CD4-positive, alpha-beta memory T cell (primary cell): ENCODE measurements at places on chromosomes 13 and 19.

DNA sequence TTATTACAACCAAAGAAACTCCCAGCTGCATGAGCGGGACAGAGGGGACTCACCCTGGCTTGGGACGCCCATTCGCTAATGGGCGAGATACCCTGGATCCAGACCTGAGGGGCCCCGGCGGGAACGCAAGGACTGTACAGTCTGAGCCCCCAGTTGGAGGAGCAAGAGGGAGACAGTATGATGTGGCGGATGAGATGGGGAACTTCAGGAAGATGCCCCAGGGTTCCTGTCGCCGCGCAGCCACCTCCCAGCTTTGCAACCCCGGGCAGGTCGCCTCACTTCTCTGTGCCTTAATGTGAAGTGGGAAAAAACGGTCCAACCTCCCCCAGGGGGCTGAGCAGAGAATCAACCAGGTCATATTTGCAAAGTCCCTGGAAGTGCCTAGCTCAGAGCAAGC, 2.5 kb downstream of the NPAS1 start:
- no peak for DNase-seq

DNA sequence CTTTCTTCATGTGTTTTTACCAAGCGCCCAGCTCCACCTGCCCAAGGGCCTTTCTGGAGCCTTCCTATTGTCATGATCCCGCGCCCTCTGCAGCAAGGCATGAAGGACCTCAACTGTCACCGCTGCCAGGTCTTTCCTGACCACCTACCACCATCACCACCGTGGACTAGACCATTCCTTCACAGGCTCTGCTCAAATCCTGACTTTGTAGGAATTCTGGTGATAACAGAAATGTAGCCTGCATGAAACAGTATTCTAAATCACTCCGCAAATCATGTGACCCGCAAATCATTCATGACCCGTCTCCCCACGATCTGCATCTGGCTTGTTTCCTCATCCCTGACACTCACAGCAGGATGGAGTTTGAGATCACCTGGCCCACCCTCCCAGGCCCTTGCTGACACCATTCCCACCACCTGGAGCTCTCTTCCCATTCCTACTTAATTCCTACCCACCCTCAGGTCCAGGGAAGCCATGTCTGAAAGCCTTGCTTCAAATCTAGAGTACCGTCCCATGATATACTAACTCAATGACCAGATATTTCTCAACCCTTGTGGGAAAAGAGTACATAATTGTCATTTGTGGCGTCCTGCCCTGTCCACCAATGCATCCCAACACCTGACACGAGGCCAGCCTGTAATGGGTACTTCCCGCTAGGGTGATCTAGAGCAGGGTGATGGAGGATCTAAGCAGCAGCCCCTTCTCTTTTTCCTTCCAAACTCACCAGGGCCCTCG, 1.3 kb downstream of the UBE2S start:
- no peak for DNase-seq

DNA sequence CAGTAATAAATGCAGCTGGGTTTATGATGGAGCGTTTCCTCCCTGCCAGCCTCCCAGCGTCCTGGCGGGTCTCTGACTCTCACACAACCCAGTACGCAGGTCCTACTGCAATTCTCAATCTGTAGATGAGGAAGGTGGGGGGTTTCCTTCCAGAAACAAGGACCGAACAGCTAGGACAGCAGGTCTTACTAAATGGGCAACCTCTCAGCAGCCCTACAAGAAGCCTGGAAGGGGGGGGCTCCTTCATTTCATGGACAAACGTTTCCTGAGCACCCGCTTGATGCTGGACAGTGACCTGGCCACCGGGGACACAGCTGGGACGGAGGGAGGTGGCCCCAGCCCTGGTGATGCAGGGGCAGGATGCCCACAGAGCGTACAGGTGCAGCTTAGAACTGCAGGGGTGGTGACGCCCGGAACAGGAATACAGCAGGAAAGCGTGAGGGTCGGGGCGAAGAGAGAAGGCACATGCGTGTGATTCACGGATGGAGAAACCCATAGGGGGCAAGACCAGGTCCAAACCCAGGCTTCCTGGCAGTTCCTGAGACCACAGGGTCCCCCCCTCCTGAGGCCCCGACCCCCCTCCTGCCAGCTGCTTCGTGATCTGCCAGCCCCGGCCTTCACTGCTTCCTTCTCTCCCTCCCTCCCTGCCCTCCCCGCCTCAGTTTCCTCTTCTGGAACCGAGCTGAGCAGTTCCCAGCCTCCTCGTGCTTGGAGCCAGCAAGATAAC, 732 bp upstream of the C2CD4C start:
- peak; percentile 11 for DNase-seq

DNA sequence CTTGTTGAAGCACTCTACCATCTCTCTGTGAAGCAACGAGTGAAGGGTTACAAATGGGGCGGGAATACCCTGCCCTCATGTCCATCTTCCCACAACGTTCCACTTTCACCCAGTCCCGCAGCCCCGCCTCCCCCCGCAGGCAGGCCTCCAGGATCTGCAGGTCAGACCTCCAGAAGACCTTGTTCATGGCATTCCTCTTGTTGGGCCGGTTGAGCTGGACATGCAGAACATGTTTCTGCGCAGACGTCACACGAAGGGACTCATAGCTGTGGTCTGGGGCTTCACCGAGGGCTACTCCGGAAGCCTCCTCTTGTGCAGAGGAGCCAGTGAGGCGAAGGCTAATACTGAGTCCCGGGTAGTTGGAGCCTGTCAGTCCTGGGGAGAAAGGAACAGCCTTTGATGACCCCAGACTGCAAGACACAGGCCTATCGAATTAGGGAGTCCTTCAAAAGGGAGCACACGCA, 420 bp downstream of the ECH1 start:
- no peak for DNase-seq
